ENCODE measurements at places on chromosomes 1 and 21.

DNA sequence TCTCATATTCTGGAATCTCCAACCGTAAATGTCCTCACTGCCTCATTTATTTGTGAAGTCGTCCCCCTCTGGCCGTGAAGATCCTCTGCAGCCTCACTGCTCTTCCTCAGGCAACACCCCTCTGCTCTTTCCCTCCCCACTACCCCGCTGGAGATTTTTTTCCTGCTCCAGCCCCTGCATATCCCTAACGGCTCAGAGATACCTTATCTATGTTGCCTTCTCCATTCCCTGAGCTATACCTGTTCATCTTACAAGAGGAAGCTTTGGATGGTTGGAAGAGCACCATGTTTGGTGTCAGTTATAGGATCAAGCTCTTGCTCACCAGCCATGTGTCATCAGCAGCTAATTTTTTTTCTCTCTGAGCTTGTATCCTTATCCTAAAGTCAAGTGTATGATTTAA, 26.4 kb downstream of the LRRC8B start:
- no peak for DNase-seq

GRCh38 chr1:230231774-230232145, 164.7 kb downstream of the GALNT2 start:
- no peak for DNase-seq

GRCh38 chr1:39898648-39899603, 2.8 kb downstream of the MYCL start:
- no peak for DNase-seq

- DNase-seq, result no peak
These were observed 30.0 kb downstream of the C2CD2 start for GRCh38 chr21:41923631-41924367.

DNA sequence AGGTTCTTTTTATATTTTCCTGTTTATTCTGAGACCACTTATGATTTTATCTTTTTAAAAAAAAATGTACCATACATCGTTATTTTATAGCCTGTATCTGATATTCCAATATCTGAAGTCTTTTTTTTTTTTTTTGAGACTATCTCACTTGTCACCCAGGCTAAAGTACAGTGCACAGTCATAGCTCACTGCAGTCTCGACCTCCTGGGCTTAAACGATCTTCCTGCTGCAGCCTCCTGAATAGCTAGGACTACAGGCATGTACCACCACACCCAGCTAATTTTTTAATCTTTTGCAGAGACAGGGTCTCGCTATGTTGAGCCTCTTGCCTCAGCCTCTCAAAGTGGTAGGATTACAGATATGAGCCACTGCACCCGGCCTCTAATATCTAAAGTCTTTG, 25.1 kb downstream of the BCAR3 start:
- no peak for DNase-seq

DNA sequence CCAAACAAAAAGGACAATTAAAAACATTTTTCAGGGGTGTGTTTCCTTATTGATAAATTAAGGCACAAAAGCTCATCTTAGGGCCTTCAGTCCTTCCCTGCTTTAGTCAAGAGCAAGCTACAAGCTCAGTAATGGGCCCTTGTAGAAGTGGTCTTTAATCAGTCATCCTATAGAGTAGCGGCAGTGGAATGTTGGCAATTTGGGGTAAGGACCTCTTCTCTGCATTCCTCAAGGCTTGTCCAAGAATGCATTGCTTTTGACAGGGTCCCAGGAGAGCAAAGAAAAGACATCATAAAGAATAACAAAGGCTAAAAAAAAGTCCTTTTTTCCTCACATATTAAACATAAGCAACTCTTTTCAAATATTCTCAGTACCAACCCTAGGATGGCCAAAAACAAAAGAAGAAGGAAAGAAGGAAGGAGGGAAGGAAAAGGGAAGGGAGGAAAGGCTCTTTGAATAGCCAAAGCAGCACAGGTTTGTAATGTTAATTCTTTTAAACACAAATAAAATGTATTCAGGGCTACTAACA, 27.3 kb upstream of the CAMK1G start:
- no peak for DNase-seq

GRCh38 chr1:52288286-52288685, 77.7 kb downstream of the CC2D1B start:
- DNase-seq, result no peak

GRCh38 chr1:55147524-55147923, 67.6 kb downstream of the USP24 start:
- no peak for DNase-seq
